ENCODE measurements at places on chromosomes 5 and 9.

DNA sequence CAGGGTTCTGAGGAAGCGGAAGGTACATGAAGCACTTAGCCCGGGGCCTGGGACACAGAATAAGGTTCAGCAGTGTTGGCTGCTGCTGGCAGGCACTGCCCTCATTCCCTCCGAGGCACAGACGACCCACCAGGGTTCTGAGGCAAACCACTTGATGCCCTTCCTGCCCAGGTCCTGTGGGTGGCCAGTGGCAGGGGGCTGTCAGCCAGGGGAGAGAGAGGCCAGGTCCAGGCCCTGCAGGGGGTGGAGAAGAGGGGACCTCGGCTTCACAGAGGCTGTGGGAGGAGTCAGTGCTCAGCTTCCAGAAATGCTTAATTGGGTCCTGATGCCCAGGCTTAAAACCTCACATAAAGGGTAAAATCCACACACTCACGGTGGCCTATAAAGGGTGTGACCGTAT is 4.4 kb upstream of the ZDHHC12 start:
- DNase-seq = no peak

DNA sequence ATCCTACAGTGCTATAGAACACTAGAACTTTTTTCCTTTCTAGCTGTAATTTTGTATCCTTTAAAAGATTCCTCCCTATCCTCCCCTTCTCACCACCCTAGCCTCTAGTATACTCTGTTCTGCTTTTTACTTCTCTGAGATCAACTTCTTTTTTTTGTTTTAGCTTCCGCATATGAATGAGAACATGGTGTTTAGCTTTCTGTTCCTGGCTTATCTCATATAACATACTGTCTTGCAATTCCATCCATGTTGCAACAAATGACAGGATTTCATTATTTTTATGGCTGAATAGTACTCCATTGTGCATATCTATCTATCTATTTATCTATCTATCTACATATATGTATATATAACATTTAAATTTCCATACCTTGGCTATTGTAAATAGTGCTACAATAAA is 126.0 kb upstream of the MAN2A1 start:
- no peak for DNase-seq

GRCh38 chr5:150567031-150567717 is 59.2 kb downstream of the NDST1 start:
- no peak for DNase-seq

- DNase-seq = no peak
Observed at GRCh38 chr5:101067429-101067828, 164.3 kb upstream of the ST8SIA4 start.

DNA sequence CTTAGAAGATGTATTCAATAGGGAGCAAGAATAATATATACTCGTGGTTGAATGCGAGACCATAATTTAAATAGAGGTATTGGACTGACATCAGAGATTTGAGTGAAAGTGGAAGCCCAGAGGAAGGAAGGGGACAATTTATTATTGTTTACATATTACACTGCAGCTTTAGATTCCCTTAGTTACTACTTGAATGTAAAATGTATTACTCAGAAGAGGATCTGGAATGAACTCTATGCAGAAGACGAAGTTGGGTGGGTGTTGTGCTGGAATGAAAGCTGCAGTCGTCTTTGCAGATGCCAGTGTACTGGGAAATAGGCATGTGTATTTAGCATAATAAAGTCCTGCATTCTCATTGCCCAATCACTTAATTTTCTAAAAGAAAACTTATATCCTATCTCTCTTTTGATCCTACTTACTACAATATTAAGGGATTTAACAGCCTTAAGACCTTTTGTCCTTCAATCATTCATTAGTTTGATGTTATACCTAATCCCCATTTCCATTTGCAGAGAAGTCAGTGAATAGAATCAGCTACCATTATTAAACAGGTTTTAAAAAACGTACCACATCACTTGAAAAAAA is 570.7 kb upstream of the WWC1 start:
- no peak for DNase-seq

- DNase-seq = no peak
Observed at GRCh38 chr5:16702964-16703363, 86.2 kb upstream of the RETREG1 start.

DNA sequence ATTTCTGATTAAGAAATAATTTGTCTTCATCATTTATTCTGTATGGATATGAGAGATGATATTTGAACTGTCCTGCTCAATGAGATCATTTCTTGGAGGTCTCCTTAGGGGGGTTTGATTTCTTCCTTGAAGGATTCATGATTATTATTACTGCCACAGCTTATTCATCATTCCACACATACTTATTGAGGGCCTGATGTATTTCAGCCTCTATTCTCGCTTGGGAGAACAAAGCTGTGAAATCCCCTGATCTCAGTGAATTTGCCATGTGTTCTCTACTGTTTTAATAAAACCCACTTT is 36.9 kb downstream of the PARP8 start:
- DNase-seq = no peak

GRCh38 chr9:89730715-89731114 is 125.9 kb downstream of the GADD45G start:
- no peak for DNase-seq

DNA sequence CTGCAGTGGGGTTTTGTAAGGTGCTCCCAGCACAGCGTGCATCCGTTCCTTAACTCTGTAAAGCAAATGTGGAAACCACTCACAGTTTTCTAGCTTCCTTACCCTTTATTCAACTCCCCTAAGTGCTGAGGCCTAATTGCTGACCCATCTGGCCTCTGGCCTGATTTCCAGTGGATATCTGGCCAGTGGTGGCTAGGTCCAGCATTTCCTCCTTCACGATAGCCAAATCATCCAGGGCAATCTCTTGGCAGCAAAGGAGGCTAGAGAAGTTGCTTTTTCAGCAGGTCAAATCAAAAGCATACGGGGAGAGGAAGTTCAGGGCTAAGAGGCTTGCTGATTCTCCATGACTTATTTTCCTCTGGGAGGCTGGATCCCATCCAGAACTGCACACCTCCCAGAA is 286.3 kb upstream of the VLDLR start:
- DNase-seq = no peak

GRCh38 chr5:39765366-39765765 is 340.6 kb upstream of the DAB2 start:
- no peak for DNase-seq

DNA sequence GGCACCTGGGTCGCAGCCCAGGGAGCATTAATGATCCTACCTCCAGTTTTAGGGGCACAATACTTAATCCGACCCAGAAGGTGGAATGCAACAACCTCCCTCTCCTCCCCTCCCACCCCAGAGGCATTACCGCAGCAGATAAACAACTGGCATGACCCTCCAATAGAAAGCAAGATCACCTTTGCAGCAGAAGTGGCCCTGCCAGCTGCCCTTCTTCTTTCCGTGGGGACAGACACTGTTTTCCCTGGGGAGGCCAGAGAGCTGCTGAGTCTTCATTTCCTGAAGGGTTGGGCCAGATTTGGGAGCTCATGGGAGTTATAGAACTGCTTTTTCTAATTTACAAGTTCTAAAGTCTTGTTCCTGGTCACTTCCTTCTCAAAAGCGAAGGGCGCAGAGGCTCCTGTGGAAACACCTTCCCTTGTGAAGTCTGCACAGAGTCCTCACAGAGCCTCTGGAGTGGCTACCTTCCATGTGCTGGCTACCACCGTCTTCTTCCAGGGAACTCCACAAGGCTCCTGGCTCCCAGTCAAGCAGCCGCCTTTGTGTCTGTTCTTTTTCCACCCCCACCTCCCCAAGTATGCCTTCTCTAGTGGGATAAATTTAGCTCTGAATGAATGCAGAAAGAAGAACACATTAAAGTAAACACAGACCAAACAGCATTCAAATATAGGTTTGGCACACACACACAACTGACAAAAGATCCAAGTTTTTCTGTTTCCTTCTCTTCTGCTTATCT is 8.0 kb upstream of the PALM2AKAP2 start:
- no peak for DNase-seq

DNA sequence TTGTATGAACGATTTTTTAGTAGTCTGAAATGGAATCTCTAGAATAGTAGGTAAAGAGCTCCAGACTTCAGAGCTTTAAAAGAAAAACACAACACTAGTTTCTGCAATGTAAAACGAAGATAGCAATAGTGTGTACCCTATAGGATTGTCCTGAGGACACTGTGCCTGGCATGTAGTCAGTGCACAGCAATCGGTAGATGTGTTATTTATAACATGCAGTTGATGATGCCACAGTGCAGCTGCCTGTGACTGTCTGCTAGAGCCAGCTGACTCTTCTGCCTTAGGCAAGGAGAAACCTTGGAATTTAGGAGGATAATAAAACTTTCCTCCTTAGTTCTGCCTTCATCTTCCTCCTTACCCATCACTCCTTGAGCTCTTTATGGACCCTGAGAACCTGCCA is 27.7 kb upstream of the TMOD1 start:
- DNase-seq = no peak

- DNase-seq = no peak
Observed at GRCh38 chr9:72165821-72166547, 16.7 kb downstream of the GDA start.

- DNase-seq = no peak
Observed at GRCh38 chr9:6489099-6489498, 76.1 kb downstream of the UHRF2 start.

GRCh38 chr9:2193552-2193951 is 178.4 kb downstream of the SMARCA2 start:
- DNase-seq = no peak

- DNase-seq = no peak
Observed at GRCh38 chr5:30239331-30240022, 954.0 kb upstream of the CDH6 start.

GRCh38 chr9:136552117-136552703 is 6.4 kb upstream of the NOTCH1 start:
- DNase-seq = no peak

DNA sequence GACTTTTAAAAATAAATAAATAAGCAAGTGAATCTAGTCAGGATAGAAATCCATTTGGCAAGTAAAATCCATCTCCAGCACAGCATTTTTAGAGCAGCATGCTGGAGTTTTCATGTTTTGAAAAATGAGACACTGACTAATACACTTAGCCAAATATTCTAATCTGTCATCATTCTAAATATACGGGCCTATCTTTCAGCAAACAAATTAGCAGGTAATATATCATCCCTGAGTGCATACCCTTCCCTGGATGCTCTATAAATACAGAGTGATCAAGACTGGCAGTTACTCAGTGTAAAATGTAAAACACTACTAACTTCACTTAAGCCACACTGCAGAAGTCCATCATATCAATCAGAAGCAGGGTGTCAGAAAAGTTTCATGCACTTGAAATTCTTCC is 58.4 kb downstream of the MLLT3 start:
- no peak for DNase-seq

DNA sequence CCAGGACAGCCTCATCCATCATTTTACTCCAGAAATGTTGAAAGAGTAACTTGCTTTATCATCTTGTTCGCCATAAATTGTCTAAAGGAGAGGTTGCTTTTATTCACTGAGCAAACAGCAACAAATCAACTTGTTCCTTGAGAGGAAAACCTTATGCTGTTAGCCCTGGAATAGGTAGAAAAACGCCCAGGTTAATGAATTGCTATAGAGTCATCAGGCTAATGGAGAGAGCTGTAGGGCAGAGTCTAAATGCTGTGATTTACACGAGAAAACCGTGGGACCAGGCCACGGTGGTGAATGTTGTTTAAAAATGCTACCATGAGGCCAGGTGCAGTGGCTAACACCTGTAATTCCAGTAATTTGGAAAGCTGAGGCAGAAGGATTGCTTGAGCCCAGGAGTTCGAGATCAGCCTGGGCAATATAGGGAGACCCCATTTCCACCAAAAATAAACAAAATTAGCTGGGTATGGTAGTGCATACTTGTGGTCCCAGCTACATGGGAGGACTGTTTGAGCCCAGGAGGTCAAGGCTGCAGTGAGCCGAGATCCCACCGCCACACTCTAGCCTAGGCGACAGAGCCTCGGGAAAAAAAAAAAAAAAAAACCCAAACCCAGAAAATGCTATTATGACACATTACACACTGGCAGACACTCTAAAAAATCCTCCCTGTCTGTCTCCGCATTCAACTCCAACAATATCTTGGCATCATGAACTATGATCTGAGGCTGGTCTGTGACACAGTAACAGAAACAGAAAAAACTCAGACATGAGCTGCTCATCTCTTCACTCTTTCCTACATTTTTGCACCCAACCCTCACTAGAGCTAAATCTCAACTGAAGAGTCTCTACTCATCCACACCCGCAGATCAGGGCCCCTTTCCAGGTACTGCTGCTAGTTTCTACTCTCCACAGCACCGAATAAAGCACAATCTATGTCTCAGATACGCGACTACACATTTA is 118.6 kb upstream of the RETREG1 start:
- DNase-seq = no peak

DNA sequence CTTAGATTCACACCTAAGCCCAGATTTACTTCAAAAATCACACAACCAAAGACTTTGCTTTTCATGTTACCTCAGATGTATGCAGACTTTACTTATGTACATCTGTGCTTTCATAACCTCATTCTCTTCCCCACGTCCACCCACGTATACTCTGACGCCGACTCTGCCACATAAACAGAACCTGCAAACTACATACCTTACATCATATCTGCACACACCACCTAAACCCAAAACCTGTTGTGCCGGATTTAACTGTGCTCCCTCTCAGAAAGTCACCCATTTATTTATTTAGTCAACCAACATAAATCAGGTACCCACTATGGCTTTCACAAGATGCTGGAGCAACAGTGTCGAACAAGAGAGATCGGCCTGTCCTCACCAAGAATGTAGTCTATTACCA is 1.0 kb upstream of the DPYSL3 start:
- DNase-seq = no peak

GRCh38 chr5:126613941-126614592 is 13.3 kb downstream of the PHAX start:
- no peak for DNase-seq

DNA sequence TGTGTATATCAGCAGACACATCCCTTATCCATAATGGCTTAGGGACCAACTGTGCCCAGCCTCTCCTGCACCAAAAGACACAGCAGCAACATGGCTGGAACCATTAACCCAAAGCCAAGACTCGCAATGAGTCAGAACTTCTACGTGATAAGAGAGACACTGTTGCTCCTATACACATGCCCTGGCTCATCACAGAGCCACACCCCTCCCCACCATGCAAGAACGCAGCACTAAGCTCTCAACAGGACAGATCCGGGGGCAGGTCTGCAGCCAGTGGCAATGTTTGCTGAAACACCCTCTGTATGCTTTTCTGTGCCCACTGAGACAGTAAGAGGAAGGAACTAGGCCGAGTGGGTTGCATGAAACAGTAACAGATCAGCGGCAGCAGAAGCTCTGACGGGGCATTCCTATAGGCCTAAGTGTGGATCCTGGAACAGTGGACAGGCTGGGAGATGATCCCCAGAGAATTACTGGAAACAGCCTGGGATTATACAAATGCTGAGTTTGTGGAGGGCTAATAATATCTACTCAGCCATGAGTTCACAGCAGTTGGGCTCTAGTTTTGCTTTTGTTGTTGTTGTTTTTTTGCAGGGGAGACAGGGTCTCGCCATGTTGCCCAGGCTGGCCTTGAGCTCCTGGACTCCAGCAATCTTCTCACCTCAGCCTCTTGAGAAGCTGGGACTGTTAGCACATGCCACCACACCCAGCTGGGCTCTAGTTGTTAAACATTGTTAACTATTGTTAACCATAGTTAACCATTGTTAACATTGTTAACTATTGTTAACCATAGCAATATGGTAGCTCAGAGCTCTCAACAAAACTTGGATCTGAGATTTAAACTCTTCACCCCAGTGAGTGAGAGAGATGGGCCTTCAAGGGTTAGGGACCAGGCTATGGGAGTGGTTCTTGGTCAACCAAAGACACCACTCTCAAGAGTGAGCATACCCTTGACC is 41.0 kb downstream of the B4GALT1 start:
- DNase-seq = no peak

Data from right renal cortex interstitium (tissue), 3 donors.